ENCODE measurements at places on chromosomes 4 and X.
A peak's percentile ranks its signal among the peaks of the same experiment; 100 is the strongest.

GRCh38 chrX:44143061-44143602 lies 169.9 kb upstream of the NDP start:
- DNase-seq, result no peak

DNA sequence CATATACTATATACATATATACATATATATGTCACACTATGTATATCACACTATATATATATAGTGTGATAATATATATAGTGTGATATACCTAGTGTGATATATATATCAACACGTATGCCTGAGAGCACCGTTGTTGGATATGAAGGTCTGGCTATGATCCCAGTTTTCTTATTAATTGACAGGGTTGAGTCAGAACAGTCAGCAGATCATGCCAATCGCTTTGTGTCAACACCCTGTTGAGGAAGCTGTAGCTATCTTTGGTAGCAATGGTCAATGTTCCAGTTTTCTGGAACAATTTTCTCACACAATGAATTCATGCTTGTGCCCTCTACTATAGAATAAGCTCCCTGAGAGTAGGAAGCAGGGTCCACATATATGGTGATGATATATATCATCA lies 496.0 kb upstream of the AGA start:
- no peak for DNase-seq

GRCh38 chrX:119189595-119189994 lies 46.5 kb upstream of the PGRMC1 start:
- no peak for DNase-seq

DNA sequence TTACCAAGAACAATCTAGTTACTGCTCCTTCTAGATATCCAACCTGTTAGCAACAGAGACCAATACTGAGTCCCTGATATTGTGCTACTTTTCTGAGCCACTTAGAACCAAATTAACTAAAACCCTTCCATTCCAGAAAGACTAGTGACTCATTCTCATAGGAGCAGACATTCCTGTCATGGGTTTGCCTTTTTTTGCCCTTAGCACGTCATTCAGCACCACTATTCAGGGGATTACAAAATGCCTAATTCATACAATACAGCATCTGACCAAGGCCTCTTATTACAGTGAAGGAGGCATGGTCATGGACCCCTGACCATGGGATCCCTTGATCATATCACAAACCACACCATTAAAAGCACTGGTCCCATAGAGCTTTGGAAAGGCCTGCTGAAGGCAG lies 123.8 kb upstream of the CXCL13 start:
- DNase-seq, result no peak

- peak; percentile 49 for DNase-seq
Measured at GRCh38 chrX:40107291-40108161, 9.8 kb upstream of the BCOR start.
